Activated CD4-positive, CD25-positive, alpha-beta regulatory T cell (primary cell): ENCODE measurements at places on chromosomes 11 and 22.

GRCh38 chr22:19291218-19291579, 320 bp downstream of the CLTCL1 start:
- DNase-seq, result no peak

GRCh38 chr11:69831985-69832384, 12.8 kb upstream of the FGF3 start:
- no peak for DNase-seq

- no peak for DNase-seq
Observed at GRCh38 chr22:22936180-22936914, 48.7 kb downstream of the IGLL5 start.

GRCh38 chr11:63821411-63821810, 8.2 kb downstream of the SPINDOC start:
- DNase-seq, result no peak

GRCh38 chr22:49470741-49471503, 356.8 kb downstream of the BRD1 start:
- DNase-seq, result no peak

GRCh38 chr11:24760681-24761080, 263.8 kb downstream of the LUZP2 start:
- no peak for DNase-seq

DNA sequence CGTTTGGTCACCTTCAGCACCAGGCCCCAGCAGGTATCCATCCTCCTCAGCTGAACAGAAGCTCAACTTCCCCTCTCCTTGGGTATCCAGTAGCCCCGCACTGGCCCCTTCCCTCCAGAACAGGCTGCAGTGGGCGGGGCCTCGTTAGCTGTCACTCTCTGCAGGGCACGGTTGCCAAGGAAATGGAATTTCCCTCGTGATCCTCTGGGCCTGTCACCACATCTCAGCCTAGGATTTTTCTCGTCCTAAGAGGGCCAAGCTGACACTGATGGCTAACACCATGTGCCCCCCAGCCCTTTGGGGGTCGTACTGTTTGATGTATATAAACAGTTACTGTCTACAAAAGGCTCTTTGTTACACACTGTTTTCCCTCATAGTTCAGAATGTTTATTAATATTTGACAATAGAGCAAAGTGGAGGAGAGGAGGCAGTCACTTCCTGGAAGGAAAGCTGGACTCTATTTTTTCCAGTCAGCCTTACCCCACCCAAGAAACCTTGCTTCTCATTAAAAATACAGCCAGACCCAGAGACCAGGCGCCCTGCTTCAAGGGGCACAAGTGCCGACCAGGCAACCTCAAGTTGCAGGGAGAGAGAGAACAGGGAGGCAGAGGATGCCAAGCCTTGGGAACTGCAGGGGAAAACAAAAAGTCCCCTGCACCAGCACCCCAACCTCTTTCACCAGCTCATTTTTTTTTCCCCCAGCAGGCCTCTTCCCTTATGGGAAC, 44.5 kb downstream of the FEZ1 start:
- no peak for DNase-seq

GRCh38 chr22:42443240-42444076, 11.3 kb upstream of the NFAM1 start:
- DNase-seq, result no peak

GRCh38 chr11:8315954-8316353, 52.3 kb upstream of the LMO1 start:
- DNase-seq, result no peak

- DNase-seq, result no peak
Observed at GRCh38 chr22:44968736-44969135, 41.1 kb downstream of the PHF21B start.

DNA sequence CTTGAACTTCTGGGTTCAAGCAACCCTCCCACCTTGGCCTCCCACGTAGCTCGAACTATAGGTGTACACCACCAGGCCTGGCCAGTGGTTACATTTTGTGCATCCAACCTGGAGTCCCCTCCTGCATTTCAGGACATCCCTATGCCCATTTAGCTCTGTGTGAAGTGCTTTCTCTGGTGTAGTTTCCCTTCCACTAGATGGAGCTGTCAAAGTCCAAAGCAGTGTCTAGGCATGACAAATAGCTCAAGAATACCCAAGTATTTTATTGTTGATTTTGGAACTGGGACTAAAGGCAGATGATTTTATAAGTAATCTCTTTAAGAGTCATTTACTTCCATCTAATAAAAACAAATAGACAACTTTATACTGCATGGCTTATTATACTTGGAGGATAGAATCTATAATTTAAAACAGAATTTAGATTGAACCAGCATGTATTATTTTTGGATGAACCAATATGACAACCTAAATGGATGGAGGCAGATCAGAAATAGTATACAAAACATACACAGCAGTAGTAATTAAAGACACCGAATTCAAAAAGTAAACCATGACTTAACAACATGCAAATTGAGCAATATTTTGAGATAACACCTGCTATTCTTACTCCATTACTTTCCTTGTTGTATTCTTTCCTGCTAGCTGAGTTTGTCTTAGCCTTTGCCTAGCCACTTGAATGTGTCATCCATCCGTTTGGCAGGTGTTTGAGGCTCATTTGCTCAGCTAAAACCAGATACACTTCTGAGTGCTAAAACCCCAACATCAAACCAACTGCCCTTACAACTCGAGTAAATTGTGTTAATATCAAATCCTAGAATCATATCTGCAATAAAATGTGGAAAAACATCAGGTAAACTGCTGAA, 37.7 kb downstream of the EIF4ENIF1 start:
- DNase-seq, result no peak

DNA sequence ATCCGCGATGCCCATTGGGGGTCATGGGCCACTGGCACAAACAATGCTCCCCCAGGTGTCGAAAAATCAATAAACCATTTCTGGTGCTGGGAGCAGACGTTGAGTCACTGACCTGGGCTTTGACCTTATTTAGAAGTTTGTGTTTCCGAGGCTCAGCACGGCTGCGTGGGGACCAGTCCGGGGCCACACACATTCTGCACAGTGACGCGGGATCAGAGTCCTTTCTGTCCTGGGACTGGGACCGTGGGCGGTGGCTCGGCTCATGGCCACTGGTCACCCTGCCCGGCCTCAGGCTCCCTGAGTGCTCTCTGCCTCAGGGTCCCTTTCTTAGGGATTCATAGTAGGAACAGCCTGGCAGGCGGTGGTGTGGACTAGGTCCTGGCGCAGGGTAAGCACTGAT, 1266.0 kb downstream of the BRD1 start:
- DNase-seq, result no peak

DNA sequence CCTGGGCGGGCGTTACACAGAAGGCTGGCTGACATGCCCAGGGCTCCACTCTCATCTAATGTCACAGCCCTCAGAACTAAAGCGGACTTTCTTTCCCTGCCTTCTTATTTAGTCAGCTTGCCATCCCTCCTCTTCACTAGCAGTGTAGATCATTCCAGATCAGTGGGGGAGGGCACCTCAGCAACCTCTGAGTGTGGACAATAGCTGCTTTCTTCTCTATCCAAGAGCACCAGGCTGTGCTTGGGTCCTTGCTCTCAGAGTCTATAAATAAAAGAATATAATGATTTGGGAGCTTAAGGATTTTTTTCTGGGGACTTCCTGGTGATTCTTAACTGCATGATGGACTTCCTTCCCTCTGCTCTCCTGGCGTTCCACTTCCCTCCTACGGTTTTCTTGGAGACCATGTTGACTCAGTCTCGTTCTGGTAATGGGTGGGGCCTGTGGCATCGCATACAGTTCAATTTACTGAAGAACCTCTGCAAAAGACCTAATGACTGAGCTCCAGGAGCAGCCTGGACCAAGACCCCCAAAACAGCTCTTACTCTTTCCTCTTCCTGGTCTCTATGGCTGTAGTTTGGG, 2.9 kb upstream of the HMBS start:
- DNase-seq, result no peak

DNA sequence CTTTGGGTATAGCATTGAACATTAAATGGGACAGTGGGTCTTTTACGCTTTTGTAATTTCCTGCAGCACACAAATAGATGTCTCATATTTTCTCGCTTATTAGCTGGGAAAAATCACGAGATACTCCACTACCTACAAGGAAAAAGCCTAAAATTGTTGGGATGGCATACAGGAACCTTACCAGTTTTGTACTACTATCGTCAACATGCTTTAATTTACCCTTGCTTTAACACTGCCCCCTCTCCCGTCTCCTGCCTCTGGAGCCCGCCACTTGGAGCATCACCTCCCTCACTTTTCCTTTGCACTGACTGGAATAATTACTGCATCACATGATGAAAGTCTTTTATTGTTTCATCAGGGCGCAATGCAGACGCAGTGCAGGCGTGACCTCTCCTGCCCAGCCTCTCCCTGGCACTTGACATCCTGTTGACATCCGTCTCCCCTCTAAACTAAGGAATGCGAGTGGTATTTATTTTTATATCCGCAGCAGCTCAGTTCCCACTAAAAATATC, 1.0 kb upstream of the FNBP4 start:
- DNase-seq, result no peak

DNA sequence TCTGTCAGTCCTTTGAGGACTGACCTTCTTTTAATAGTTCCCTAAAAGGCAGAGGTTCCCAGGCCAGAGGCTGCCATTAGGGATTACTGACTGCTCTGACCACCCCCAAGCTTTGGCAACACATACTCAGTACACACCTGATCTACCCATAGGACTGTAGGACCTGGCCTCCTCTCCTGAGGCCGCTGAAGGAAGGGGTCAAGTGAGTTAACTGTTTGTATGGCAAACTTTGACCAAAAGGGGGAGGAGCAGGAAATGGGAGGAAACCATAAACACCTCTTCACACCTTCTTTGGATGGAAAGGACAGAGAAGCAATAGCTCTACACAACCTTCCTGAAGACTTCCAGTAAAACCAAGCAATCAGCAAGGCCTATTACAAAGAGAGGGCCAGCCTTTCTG, 104.0 kb downstream of the APOL5 start:
- no peak for DNase-seq

- no peak for DNase-seq
Observed at GRCh38 chr11:47388697-47389576, 10.6 kb upstream of the SPI1 start.

DNA sequence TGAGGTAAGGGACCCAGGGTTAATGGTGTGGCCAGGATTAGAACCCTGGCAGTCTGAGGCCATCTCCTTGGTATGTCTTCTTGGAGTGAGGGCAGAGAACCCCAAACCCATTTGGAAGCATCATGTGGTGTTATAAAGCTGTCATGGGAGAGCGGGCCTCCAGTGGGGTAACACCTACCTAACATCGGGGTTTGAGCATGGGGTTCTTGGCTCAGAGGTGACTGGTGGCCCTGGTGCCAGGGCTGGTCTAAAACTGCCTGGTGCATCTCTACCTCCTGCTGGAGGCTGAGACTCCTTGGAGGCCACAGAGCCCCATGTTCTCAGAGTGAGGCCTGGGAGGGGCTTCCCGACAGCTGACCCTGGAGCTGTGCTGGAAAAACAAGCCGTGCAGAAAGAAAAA, 4.5 kb downstream of the PRDM11 start:
- no peak for DNase-seq

DNA sequence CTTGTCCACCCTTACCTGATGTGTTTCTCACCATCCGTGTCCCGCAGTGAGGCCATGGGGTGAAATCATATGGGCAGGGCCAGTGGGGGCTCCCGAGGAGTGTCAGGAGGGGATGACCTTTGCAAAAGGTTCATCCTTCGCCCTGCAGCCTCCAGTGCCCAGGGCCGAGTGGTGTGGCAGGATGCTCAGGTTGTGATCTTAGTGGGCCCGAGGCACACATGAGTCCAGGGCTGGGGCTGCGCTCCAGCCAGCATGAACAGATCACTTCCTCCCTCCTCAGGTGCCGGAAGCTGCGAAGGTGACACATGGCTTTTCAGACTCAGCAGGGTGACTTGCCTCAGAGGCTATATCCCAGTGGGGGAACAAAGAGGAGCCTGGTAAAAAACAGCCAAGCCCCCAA, 2.8 kb upstream of the FKBP2 start:
- DNase-seq, result no peak

DNA sequence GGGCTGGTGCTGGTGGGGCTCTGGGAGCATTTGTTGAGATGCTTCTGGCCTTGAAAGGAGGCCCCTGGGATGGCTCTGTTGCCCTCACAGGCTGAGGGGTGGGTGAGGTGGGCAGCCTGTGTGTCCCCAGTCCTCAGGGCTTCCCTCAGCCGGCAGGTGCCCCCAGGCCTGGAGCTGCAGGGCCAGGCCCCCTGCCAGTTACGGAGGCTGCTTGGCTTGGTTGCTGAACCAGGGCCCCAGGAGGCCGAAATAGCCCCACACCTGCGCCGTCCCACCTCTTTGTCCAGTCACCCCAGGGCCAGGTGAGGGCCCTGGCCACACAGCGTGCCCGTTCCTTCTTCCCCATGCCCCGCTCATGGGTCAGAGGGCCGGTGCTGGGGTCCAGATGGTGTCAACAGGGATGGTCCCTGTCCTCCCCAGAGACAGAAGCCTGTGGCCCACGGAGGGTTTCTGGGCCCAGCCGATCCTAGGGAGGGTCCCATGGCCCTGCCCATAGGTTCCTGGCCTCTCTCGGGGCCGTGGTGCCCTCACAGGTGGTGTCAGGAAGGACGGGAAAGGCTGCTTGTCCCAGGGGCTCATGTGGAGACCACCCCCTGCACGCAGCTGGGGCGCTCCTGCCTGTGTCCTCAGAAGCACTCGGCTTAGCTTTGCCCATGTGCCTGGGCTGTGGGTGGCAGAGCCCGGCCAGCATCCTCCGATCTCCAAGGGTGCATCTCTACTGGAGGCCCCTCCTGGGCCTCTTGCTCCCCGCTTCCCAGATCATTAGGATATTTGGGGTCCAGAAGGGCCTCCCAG, 9.2 kb upstream of the TSSC4 start:
- no peak for DNase-seq

DNA sequence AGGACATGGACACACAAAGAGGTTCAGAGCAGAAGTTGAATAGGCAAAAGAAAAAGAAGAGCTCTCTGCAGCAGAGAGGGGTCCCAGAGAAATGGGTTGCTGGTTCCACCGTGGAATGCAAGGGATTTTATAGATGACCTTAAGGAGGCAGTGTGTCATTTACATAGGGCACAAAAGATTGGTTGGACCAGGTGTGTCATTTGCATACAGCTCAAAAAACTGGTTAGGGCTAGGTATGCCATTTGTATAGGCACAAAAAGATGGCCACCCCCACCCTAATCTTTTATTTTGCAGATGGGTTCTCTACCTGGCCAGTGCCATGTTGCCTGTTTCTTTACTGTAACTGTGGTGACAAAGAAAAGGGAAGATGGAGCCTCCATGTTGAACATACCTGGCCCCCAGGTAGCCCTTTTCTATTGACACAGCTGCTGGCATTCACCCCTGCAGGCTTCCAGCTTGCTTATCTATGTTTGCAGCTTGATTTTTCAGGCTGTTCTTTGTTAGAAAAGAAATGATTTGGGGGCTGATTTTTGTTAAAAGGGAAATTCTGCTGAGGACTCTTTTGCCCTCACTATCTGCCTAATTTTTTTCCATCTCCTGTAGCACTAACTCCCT, 3.1 kb upstream of the CAVIN3 start:
- DNase-seq, result no peak

- no peak for DNase-seq
Observed at GRCh38 chr11:23606191-23606590, 745.9 kb upstream of the CCDC179 start.

- DNase-seq, result no peak
Observed at GRCh38 chr11:84290647-84291046, 1004.5 kb upstream of the CCDC90B start.

GRCh38 chr11:76369406-76369805, 11.5 kb downstream of the THAP12 start:
- no peak for DNase-seq
